ENCODE measurements at places on chromosomes 4 and X.

DNA sequence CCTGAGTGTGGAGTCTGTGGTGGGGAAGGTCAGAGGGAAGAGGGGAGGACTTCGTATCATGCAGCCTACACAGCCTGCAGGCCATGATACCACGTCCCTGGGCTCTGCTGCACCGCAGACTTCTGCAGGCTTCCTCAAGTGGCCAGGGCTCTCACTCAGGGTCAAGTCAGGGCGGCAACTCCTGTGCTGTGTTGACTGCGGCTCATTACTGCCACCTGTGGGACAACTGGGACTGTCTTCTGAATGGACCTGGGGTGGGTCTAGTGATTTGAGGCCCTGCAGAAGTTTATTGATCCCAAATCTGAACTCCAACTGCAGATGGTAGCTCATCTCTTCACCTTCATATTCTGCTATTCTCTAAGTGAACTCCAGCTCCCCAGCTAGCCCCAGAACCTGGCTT is 167.1 kb downstream of the NSUN7 start:
- DNase-seq: peak; percentile 55

DNA sequence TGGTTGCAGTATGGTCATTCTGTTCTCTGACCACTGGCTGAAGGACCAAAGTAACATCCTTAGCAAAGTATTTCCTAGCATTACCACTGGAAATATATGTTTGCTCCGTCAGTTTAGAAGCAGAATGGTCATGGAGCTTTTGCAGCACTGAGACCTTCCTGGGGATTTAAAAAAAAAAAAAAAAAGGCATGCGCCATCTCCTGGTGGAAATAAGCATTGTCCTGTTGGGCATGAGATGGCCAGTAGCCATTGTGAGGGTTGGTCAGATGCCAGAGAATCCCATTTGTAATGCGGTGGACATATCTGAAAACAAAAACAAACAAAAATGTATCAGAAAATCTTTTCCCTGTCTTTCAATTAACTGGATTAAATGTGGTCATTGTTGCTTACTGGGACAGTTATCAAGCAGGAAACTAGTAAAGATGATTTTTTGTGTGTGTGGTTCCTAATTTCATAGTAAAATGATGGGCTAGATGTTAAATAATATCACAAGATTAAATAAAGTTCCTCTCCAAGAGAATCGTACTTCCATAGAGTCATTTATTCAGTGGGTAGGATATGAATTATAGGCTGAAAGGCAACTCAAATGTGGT is 139.6 kb downstream of the SOWAHB start:
- no peak for DNase-seq

GRCh38 chr4:148405161-148405893 is 36.9 kb downstream of the NR3C2 start:
- DNase-seq: no peak

- DNase-seq: no peak
Measured at GRCh38 chrX:10741003-10741402, 120.6 kb upstream of the MID1 start.

- no peak for DNase-seq
Measured at GRCh38 chrX:129188231-129188630, 335.1 kb downstream of the SMARCA1 start.

GRCh38 chr4:32061916-32062315 is 1341.7 kb downstream of the PCDH7 start:
- no peak for DNase-seq

DNA sequence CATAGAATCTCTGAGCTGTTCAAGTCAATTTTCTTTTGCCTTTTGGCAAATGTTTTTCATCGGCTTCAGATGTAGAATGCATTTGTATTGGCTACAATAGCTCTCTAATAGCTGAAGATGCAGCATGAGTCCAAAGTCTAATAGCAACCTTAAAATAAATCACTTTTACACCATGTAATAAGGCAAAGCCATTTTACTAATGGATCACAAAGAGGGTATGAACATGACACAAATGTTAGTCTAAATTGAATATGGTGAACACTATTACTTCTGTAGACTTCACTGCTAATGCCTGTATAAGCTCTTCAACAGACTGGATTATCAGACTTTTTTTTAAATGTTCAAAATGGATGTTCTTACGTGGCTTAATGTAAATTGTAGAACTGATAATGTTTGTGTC is 645.3 kb downstream of the TLL1 start:
- no peak for DNase-seq

- peak; percentile 5 for DNase-seq
Measured at GRCh38 chr4:150297861-150298474, 219.7 kb downstream of the DCLK2 start.

GRCh38 chr4:126583509-126583908 is 1049.2 kb upstream of the INTU start:
- no peak for DNase-seq

DNA sequence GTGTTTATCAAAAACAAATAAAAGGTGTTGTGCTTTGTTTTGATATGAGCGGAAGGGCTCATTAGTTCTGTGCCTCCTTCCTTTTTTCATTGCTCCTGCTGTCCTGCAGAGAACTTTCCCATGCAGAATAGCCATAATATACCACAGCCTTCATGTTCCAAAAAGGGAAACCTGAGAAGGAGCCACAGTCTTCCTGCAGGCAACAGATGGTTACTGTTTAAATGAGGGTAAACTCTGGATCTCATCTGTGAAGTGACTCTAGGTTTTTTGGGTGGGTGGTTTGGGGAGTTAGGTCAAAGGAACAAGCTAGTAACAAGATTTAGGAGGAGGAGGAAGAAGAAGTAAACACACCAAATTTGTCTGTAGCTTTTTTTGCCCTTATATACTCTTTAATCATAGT is 131.8 kb downstream of the BMPR1B start:
- DNase-seq: no peak

GRCh38 chrX:110181459-110182137 is 136.3 kb downstream of the AMMECR1 start:
- no peak for DNase-seq

- peak; percentile 36 for DNase-seq
Measured at GRCh38 chr4:40749717-40750460, at the start of gene NSUN7. NSUN7 (plus strand) TSS chr4:40749955; CDS start chr4:40750694, 739 bp downstream.
